ENCODE measurements at places on chromosomes 13 and 19.

GRCh38 chr19:50328224-50328872 lies 829 bp downstream of the KCNC3 start:
- no peak for DNase-seq

DNA sequence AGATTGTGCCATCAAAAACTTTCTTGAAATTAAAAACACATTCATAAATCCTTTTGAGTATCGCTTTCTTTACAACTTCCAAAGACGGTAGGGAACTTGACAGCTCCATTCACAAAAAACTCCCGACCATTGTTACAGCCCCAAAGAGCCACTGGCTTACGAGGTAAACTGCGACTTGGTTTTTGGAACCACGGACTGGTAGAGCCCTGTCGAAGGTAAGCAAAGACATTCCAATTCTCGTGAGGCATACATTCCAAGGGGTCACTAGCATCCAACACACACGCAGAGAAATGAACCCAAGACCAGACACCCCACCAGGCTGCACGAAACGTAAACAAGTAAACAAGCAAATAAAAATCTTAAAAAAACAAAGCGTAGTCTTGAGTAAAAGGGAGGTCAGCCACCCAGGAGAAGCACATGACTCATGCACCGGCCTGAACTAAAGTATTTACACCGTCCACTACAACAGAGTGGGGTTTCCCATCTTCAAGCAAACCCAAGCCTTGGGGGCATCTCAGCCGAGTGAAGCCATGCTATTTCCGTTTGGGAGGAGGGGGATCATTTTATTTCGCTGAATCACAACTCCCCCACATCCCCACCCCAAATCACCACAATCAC lies 1.4 kb downstream of the BRD4 start:
- DNase-seq = no peak

- DNase-seq = no peak
Observed at GRCh38 chr19:10142701-10143375, 23.1 kb upstream of the EIF3G start.

DNA sequence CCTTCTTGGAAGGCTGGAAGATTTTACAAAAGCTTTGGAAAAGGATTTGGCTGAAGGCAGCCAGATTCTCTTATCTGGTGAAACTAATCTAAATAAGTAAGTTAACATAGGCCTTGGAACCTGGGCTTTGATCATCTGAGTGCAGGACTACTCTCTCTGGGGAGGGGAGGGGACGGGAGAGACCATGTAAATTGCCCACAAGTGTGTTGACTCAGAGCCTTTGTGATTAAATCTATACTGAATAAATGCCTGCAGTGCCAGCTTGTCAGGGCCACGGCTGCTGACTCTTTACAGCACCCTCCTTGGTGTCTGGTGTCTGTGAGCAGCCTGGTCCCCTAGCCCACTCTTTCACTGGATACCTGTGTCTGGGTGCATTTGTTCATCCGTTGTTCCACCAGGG lies 251.4 kb downstream of the ITGBL1 start:
- no peak for DNase-seq

Data from NCI-H510A (cell line).